ENCODE measurements at places on chromosomes 2 and 18.

GRCh38 chr18:22412176-22412911 is 5.4 kb downstream of the CTAGE1 start:
- DNase-seq: no peak

GRCh38 chr2:112724591-112725525 is 4.0 kb downstream of the NT5DC4 start:
- DNase-seq: peak; percentile 32

GRCh38 chr2:62142054-62142453 is 53.9 kb upstream of the B3GNT2 start:
- no peak for DNase-seq

DNA sequence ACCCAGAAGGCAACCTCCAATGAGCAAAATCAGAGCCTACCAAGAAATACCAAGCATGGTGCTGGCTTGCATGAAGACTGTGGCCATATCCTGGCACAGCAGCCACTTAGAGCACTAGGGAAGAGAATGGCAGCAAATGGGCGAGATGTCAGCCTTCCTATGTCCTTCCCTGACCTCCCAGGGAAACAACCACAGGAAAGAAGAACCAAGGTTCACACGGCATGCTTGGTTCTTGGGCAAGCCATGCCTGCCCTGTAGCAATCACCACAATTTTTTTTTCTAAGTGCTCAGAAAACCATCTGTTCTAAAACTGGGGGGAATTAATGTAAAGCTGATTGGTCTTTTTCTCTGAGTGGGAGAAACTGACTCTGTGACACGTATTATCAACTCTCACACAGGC is 27.8 kb downstream of the GALNT14 start:
- no peak for DNase-seq

DNA sequence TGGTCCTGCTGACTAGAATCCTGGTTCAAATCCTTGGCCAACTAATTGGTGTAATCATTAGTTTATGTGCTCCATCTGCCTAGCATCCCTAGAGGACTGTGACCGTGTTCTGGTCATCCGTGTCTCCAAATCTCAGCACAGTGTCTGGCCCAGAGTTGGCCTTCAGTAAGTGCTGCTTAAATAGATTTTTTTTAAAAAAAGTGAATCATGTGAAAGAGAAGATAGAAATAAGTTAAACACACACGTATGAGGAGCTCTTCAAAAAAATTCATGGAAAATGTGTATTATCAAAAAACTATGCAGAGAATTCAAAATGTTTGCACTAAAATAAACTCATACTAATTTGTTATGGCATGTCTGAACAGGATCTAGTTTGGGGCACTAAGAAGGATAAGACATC is 129.3 kb upstream of the TLK1 start:
- no peak for DNase-seq

DNA sequence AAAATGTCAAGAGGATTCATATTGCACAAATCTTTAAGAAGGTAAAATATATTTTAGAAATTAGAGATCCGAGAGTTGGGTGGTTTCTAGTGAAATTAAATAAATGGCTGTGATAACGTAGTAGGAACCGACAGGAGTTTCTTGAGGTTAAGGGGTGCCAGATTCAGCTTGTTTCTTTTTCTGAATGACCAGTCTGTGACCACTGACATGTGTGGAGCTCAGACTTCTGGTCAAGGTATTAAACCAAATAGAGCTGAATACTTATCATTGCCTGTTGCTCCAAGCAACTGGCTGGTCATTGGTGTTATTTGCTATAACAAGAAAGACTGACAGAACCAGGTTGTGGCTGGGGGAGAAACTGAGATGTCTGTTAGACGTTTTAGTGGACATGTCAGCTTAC is 408.2 kb upstream of the HS6ST1 start:
- no peak for DNase-seq

DNA sequence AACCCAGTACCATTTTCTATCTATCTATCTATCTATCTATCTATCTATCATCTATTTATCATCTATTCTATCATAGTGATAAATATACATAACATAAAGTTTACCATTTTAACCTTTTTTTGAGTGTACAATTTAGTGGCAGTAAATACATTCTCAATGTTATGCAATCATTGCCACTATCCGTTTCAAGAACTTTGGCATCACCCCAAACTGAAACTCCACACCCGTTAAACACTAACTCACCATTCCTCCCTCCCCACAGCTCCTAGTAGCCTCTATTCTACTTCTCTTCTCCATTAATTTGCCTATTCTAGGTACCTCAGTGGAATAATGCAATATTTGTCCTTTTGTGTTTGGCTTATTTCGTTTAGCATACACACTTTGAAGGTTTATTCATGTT is 82.5 kb upstream of the KCNE4 start:
- peak; percentile 12 for DNase-seq

- DNase-seq: no peak
Observed at GRCh38 chr2:137444970-137445369, 519.3 kb upstream of the HNMT start.

GRCh38 chr2:238791354-238791753 is 56.5 kb upstream of the TWIST2 start:
- DNase-seq: no peak

DNA sequence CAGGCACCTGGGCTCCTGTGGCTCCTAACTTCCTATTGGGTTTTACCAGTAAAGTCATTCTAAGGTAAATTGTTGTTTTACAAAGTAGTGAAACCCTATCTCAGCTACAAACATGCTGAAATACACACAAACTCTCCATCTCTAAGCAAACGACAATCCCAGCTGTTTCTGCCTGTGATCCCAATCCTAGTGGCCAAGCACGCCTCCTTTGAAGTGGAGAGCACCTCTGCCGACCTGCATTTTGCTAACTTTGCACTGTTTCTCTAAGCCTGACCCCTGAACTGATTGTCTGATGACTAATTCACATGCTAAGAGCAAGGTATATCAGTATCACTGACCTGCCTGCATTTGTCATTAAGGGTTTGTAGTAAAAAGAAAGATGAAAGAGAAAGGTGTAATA is 124.3 kb downstream of the PAX3 start:
- DNase-seq: no peak

DNA sequence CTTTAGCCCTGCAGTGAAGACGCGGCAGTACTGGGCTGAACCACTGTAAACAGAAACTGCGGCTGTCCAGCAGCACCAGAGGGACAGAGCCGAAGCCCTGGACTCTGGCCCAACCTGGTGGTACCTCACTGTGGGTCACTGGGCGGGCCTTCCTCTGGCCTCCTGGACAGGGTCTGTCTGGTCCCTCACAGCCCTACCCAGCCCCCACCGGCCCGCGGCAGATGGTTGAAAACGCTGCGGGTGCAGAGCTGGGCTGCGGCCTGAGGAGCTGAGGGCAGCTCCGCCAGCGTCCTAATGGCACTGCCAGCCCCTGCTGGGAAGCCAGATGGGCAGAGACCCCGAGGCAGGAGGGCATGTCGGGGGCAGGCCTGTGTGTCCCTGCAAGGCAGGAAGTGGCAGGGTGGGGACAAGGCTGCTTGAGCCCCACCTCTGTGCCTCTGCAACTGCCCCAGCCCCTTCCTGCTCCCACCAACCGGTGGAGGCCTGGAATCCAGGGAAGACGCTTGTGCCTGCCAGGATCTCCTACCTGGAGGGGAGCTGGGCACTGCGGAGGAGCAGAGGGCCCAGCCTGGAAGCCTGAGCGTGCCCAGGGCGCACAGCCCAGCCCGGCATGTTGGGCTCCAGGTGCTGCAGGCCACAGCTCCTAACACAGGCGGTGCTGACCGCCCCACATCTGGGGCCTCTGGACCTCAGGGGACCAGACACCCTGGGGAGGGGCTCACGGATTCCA is 36.3 kb downstream of the HS6ST1 start:
- DNase-seq: no peak

Data from kidney tubule cell (primary cell).